ENCODE measurements at places on chromosomes 1 and 21.

DNA sequence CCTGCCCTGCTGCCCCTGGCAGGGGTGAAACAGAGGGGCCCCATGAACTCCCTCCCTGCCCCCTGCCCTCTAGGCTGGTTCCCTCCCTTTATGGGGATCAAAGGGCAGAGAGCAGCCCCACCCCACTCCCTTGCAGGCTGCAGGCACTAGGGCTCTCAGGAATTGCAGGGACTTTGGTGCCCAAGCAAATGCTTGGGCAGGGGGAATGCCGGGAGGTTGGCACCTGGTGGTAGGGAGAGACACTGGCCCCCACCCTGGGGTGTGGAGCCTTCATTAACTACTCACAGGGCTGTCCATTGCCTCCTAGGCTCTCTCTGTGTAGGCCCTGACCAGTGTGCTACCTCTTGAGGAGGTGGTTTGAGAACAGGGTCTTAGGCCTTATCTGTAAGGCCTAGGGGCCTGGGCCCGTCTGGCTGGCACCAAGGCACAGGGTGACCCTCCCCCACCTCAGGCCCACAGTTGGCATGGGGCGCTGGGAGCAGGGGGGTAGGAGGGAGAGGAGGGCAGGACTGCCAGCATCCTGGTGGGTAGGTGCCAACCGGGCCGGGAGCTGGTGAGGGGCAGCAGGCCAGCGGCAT, 4.7 kb downstream of the ZBTB7B start:
- peak; percentile 85 for DNase-seq

GRCh38 chr1:212459656-212460055, 26.9 kb downstream of the NENF start:
- no peak for DNase-seq

DNA sequence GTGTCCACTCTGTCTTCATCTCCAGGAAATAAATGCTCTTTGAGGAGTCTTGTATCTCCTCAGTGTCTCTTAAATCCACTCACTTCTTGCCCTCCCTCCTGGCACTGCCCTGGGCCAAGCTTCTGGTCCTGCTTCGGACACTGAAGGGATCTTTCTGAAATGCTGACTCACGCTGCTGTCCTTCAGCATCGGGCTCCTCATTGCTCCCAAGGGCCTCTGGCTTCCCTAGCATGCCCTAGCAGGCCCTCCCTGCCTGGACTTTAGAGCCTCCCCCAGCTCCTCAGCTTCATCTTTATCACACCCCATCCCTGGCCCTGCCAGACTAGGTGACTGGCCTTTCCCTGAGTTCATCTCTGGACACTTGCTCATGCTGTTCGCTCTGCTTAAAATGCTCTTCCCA, 96.6 kb downstream of the FOXD2 start:
- DNase-seq = no peak

DNA sequence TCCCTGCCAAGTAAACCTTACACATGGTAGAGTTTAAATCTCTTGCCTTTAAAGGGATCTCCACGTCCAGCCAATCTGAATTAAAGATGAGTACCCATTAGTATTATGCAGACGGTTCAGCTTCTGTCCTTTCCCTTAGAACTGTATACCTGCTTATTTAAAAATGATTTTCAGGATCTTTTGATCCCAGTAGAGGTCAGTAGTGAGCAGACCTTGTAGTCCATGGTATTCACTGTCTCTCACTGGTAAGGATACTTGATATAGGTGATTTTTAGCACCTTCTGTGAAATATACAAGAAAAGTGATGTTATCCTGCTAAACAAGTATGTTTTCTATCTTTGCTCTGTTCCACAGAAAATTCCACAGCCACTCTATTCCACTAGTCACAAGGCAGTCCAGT, 1211.6 kb upstream of the ADGRL4 start:
- no peak for DNase-seq
